Activated CD4-positive, alpha-beta T cell treated with anti-CD3 and anti-CD28 coated beads, Interleukin-2, Interleukin-4, amounts not matched to agents 100 ng/mL and 50 ng/mL, durations not matched to agents 16 hours and 8 hours (primary cell): ENCODE measurements at places on chromosomes 5 and 9.

DNA sequence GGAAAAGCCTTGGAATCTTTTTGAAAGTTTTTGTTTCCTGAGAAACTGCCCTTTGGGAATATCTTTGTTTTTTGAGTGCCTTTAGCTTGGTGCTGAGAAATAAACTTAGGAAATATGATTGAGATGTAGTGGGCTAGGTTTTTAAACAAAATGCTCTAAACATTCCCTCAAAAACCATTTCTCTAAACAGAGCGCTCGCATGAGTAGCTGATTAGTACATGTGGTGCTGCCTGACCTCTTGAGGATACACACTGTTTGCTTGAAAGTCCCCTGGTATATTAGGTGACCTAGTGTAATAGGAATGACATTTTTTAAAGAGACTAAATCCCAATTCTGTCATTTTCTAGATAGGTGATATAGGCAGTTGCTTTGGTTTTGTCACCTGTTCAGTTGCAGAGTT lies 132.3 kb downstream of the ADAMTSL1 start:
- no peak for DNase-seq

GRCh38 chr5:91937121-91937520 lies 554.0 kb upstream of the ARRDC3 start:
- DNase-seq = no peak

DNA sequence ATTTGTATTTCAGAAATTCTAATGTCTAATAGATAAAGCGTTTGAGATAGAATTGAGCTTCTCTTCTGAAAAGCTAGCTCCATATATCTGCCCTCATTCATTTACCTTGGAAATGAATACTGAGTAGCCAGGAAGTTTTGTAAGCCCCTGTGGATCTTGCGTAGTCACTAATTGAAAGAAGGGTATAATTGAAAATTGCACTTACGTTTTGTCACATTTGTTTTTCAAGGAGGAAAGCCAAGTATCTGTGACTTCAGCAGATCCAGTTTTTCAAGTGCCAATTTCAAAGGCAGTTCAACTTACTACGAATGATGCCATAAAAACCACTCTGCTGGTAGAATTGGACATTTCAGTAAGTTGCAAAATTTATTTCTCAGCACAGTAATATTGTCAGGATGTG lies 14.0 kb downstream of the MTRR start:
- no peak for DNase-seq

DNA sequence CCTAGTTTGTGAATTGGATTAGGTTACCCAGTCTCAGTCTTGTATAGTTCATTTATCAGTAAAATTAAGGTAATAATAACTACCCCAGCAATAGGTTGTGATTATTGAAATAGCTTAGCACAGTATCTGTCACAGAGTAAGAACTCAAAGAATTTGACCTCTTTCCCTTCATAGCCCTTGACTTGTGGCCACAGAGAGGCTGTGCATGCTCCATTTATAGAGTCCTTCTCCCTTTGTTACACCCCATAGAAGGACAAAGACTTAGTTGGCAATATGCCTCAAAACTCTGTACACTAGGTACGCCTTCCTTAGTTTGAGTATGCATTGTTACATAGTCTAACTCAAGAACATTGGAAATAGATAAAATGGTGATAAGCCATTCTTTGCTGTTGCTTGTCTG lies 257.2 kb downstream of the KCTD16 start:
- DNase-seq = no peak

DNA sequence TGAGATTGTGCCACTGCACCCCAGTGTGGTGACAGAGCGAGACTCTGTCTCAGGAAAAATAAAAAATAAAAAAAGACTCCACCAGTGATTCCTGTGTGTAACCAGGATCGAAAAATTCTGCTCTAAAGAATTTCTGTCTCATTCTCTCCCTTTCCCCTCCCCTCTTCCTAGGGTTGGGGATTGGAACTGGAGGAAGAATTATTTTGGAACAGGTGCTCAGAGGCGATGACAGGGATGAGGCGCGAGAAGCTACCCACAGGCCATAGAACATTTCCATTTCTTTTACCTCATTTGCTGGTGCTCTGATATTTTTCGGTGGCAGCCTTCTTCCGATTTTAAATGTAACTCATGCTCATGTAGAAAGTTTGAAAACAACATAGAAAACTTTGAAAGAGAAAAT lies 80.1 kb downstream of the DAPK1 start:
- DNase-seq = no peak

DNA sequence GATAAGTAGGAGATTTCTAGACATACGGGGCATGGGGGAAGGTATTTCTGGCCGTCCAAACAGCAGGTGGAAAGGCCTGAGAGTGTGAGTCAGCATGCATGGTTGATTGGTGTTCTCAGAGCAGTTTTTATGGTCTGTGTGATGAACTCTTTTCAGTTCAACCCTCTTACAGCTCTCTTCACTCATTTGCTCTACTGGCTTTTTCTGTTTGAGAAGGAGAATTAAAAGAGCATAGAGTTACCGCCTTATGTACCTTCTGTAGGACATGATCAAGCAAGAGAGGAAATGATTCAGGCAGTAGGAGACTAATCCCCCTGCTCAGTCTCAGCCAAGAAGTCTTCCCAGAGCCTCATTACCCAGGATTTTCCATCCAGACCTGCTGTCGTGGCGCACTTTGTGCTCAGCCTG lies 92.4 kb downstream of the PRDM6 start:
- DNase-seq = no peak
